Progenitor cell of endocrine pancreas (in vitro differentiated cells): ENCODE measurements at places on chromosomes 6 and 20. TPM values are rescaled to one million over a fixed set of nuclear protein-coding genes. Genes with fewer than 3 reads are reported as not detected.

DNA sequence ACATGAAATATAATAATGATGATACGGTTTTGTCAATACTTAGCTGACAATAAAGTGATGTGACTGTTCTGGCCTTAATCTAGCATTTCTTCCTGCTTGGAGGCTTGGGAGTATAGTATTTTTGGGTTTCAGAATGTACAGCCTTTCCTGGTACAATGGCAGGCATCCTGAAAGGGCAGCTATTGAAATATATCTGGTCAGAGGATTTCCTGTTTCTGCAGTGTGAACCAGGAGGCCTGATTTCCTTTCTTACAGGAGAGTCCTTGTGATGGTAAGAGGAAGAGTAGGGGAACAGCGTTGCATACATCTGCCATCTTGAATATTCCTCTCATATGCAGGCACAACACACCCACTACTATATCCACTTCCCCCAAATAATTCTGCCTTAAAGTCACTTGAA is 93.7 kb downstream of the MYO6 start:
- DNase-seq, result no peak
- no peak overlapping the region for H3K4me3 ChIP-seq
- H3K36me3 ChIP-seq, result peaks cover 20% of the 10 kb centered on the region
- H3K27ac ChIP-seq, result peak overlapping the region; percentile 21
- H3K27me3 ChIP-seq, result no peaks in the 10 kb centered on the region

- H3K4me1 ChIP-seq, result peaks cover 1% of the 10 kb centered on the region
- no peak overlapping the region for H3K4me3 ChIP-seq
- no peaks in the 10 kb centered on the region for H3K36me3 ChIP-seq
These were observed 107.1 kb upstream of the ASF1A start for GRCh38 chr6:118786596-118787453.

Gene PRKN
- total RNA-seq, result 4.5 and 4.6 TPM in 2 replicates

DNA sequence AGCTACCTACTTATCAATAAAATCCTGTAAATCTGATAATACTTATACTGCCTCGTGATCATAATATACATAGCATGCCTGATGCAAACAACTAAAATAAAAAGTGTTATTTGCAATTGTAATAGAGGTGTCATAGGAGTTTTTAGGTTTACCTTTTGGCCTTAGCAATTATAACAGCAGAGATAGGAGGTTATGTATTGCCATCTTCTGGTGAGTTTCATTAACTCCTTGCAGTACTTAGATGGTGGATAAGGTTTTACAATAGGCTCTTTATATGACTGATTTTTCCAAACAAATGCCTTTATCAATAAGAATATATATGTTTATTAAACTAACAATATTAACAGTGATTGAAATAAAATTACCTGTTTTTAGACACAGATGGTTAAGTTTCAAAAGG is 27.8 kb upstream of the MYCT1 start:
- no peaks in the 10 kb centered on the region for H3K36me3 ChIP-seq
- no peak overlapping the region for H3K27ac ChIP-seq
- no peak overlapping the region for H3K4me3 ChIP-seq
- no peaks in the 10 kb centered on the region for H3K4me1 ChIP-seq
- no peaks in the 10 kb centered on the region for H3K27me3 ChIP-seq

- H3K4me1 ChIP-seq, result peaks cover 5% of the 10 kb centered on the region
- H3K27ac ChIP-seq, result no peak overlapping the region
- peaks cover 16% of the 10 kb centered on the region for H3K27me3 ChIP-seq
- peak; percentile 17 for DNase-seq
These were observed 3.7 kb upstream of the TMEM200A start for GRCh38 chr6:130362128-130362527.

Gene PFDN4
- total RNA-seq, result 26.8 and 29.6 TPM in 2 replicates

DNA sequence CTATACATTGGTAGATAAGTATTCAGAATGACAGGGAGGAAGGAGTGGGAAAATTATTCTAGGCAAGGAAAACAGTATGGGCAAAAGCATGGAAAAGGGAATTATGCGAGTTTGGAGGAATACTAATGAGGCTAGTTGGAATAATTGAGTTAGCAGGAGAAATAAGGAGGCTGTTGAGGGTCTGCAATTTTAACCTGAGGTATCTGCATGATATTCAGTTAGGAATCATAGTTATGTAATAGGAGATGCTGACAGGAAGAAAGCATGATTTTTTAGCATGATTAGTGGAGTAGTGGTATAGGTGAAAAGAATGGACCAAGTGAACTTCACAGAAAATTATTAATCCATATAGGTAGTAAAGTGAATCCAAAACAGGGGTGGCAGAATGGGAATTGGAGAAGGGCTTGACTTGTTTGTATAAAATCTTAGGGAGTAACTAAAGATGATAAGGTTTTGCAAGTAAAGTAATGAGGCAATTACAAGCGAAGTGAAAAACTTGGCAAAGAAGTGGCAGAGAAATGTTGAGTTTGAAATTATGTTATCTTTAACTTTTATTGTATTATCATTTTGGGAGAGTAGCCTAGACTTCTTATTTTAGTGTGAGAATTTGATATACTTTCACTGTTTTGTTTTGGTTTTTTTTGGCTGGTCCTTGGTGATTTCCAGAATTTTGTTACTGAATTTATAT is 5.7 kb downstream of the STXBP5 start:
- H3K4me1 ChIP-seq, result peaks cover 22% of the 10 kb centered on the region
- no peak overlapping the region for H3K27ac ChIP-seq
- no peak for DNase-seq
- H3K36me3 ChIP-seq, result peaks cover 5% of the 10 kb centered on the region

DNA sequence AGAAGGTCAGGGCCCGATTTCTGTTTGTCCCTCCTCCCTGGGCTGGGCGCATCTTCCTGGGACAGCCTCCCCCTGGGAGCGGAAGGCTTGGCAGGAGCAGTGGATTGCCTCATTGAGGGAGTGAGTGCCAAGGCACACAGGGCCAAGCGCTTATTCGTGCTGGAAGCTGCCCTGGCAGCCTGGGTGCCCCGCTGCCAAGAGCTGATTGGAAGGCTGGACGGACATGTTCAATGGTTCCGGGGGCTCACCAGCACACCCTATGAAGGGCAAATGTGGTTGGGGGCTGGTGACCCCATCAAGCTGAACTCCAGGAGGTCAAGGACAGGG is 10.3 kb upstream of the ZNF831 start:
- peaks cover 41% of the 10 kb centered on the region for H3K27me3 ChIP-seq
- H3K36me3 ChIP-seq, result no peaks in the 10 kb centered on the region
- no peaks in the 10 kb centered on the region for H3K4me1 ChIP-seq
- no peak for DNase-seq

DNA sequence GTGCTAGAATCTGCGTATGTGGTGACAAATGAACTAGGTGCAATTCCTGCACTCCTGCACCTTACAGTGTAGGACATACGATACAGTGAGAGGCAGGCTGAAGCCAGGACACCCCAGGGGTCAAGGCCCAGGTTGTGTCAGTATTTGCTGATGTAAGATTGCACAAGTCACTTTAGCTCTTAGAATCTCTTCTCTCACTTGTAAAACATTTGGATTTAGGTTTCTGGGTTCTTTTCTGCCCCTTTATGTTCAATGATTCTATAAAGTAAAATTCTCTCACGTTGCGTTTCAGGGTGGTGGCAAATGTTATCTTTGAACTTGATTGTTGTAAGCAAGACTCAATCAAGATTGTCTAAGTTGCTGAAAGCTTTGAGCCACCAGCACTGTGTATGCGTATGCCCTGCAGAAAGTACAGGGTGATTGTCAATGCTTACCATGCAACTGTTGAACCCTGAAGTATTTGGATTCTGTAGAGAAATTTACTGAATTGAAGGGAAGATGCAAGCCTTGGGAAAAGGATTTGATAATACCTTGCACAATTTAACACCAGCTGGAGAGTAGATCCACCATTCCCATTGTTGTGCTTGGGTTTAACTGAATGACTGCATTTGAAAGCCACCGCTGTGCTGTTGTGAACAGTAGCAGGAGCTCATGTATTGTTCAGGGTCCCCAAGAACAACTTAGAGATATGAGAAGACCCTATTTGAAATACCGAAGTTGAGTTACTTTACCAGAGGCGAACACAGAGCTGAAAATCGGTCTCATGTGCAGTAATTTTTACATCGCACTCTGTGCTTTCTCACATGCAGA is 106.1 kb upstream of the CITED2 start:
- H3K4me1 ChIP-seq, result peaks cover 36% of the 10 kb centered on the region
- no peak for DNase-seq
- H3K27ac ChIP-seq, result no peak overlapping the region
- no peaks in the 10 kb centered on the region for H3K36me3 ChIP-seq

Gene SCAF8
- total RNA-seq, result 69.5 and 70.2 TPM in 2 replicates

Gene TRAPPC3L
- total RNA-seq, result not detected in 2 replicates

- H3K36me3 ChIP-seq, result no peaks in the 10 kb centered on the region
- H3K4me1 ChIP-seq, result no peaks in the 10 kb centered on the region
- no peaks in the 10 kb centered on the region for H3K27me3 ChIP-seq
- H3K27ac ChIP-seq, result no peak overlapping the region
- no peak overlapping the region for H3K4me3 ChIP-seq
These were observed 263.0 kb downstream of the PAX1 start for GRCh38 chr20:21968486-21968885.

DNA sequence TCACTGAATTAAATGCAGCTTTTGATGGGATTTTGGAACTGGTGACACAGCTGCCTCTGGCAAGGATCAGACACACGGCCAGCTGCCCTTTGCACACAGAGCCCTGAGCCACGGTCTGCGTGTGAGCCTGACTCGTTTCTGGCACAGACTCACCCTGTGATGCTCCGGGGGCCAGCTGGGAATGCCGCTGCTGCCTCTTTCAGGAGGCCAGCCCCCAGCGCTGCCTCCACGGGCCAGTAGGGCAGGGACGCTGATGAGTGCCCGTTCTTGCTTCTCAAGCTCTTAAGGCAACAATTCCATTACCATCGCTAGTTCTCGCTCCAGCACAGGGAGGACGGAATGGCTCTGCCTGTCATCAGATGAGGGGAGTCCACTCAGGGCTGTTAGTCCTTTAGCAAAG is 61.6 kb downstream of the IRF4 start:
- no peak overlapping the region for H3K27ac ChIP-seq
- H3K4me1 ChIP-seq, result no peaks in the 10 kb centered on the region
- DNase-seq, result no peak
- no peaks in the 10 kb centered on the region for H3K36me3 ChIP-seq
- H3K4me3 ChIP-seq, result no peak overlapping the region
- peaks cover 2% of the 10 kb centered on the region for H3K27me3 ChIP-seq

- no peak overlapping the region for H3K27ac ChIP-seq
- H3K36me3 ChIP-seq, result peaks cover 18% of the 10 kb centered on the region
- peaks cover 3% of the 10 kb centered on the region for H3K4me1 ChIP-seq
- no peaks in the 10 kb centered on the region for H3K27me3 ChIP-seq
These were observed 138.9 kb downstream of the ADGRG6 start for GRCh38 chr6:142440600-142441293.

DNA sequence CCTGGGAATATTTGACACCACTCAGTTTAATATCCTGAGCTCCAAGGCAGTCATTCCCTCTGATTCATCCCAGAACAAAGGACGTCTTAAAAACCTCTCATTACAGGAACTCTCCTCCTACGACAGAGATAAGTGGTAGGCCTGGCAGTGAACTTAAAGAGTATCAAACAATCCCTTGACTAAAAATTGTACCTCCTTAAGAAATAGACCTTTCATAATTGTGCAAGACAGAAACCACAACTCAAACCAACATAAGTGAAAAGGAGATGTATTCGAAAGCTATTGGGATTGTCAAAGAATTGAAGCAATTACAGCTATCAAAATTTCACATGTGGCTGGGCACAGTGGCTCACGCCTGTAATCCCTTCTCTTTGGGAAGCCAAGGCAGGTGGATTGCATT is 19.1 kb upstream of the BNIP5 start:
- no peaks in the 10 kb centered on the region for H3K27me3 ChIP-seq
- no peaks in the 10 kb centered on the region for H3K36me3 ChIP-seq
- H3K4me1 ChIP-seq, result peaks cover 2% of the 10 kb centered on the region
- no peak overlapping the region for H3K27ac ChIP-seq
- DNase-seq, result no peak

- peak overlapping the region; percentile 92 for H3K4me3 ChIP-seq
- peaks cover 3% of the 10 kb centered on the region for H3K4me1 ChIP-seq
- H3K36me3 ChIP-seq, result peaks cover 5% of the 10 kb centered on the region
These were observed 785 bp upstream of the ULBP3 start for GRCh38 chr6:150069706-150070105.

Gene EBF4
- total RNA-seq, result 63.8 and 64.9 TPM in 2 replicates

DNA sequence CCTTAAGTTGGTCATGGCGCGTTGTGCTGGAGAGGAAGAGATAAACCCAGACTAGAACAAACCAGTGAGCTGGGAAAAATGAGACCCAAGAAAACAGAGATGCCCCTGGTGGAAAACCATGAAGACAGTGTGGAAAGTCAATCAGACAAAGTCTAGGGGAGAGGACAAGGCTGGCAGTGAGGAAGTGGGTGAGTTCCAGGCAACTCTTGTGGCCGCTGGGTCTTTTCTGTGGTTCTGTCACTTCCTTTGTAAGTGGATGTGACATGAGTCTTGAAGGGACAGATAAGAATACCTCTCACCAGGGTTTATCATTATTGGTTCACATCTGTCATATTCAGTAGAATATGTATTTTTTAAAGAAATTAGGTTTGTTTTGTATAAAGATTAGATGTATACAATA is 738.4 kb downstream of the DHX35 start:
- DNase-seq, result no peak
- H3K36me3 ChIP-seq, result no peaks in the 10 kb centered on the region
- peaks cover 6% of the 10 kb centered on the region for H3K27me3 ChIP-seq

GRCh38 chr20:19688031-19688806 is 69.8 kb upstream of the RIN2 start:
- H3K4me1 ChIP-seq, result peaks cover 4% of the 10 kb centered on the region
- H3K27me3 ChIP-seq, result no peaks in the 10 kb centered on the region
- no peak overlapping the region for H3K27ac ChIP-seq
- H3K36me3 ChIP-seq, result peaks cover 2% of the 10 kb centered on the region

Gene OXT
- total RNA-seq, result not detected in 2 replicates

DNA sequence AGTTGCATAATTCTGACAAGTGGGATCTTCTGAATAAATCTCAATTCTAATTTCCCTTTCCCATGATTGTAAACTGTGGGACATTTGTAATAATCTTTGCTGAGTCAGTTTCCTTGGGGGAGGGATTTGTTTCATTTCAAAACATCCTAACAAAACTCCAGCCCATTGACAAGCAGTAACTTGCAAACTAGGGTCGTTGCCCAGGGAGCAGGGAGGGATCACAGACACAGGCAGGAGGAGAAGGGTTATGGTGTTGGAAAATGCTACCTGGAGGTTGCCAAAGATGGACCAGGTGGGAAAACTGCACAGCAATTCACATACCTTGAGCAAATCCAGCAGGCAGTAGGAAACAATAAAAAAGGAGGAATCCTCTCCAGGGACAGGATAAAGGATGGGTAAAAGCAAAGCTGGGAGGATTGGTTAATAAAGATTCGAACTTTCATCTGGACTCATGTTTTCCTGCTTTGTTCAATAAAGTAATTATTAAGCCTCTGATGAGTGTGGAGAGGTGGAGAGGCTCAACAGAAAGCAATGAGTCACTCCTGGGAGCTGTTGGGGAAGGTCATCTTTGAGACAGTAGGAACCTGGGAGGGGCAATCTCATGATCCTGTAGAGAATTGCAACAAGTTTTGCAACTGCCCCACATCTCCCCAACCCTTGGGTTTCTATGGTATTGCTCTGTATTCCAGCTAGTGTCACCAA is 87.3 kb upstream of the AKIRIN2 start:
- H3K4me1 ChIP-seq, result peaks cover 8% of the 10 kb centered on the region
- H3K27me3 ChIP-seq, result no peaks in the 10 kb centered on the region
- H3K4me3 ChIP-seq, result no peak overlapping the region
- H3K36me3 ChIP-seq, result no peaks in the 10 kb centered on the region
- no peak overlapping the region for H3K27ac ChIP-seq
- no peak for DNase-seq

Gene PLA2G7
- 0.29 and 0.93 TPM in 2 replicates for total RNA-seq

Gene CDH26
- total RNA-seq, result 13.4 and 17.1 TPM in 2 replicates

Gene BAG2
- total RNA-seq, result 4.8 and 4.9 TPM in 2 replicates

- no peak for DNase-seq
- H3K27me3 ChIP-seq, result peaks cover 10% of the 10 kb centered on the region
- H3K36me3 ChIP-seq, result no peaks in the 10 kb centered on the region
- no peak overlapping the region for H3K27ac ChIP-seq
- no peak overlapping the region for H3K4me3 ChIP-seq
These were observed 200.9 kb downstream of the NFATC2 start for GRCh38 chr20:51341581-51341980.
